Nasal cavity respiratory epithelium epithelial cell of viscerocranial mucosa (primary cell): ENCODE measurements at places on chromosomes 7 and 10. TPM values are rescaled to one million over a fixed set of nuclear protein-coding genes. Genes with fewer than 3 reads are reported as not detected.

PRTFDC1 gene
- 2.1 and 5.3 TPM in 2 replicates for total RNA-seq

IGFBP1 gene
- total RNA-seq, result not detected in 2 replicates

DGKI gene
- under 0.01 and 1.1 TPM in 2 replicates for total RNA-seq

HOXA4 gene
- not detected in 2 replicates for total RNA-seq

SPDYE11 gene
- total RNA-seq, result not detected in 2 replicates

GDF2 gene
- total RNA-seq, result not detected in 2 replicates

JAKMIP3 gene
- 0.07 TPM in 1 of 2 replicates, not detected in the other for total RNA-seq

GDF10 gene
- total RNA-seq, result not detected in 2 replicates

PDLIM1 gene
- 27.0 and 105 TPM in 2 replicates for total RNA-seq

MICU1 gene
- total RNA-seq, result 22.2 and 24.2 TPM in 2 replicates

GOT1 gene
- 75.2 and 77.2 TPM in 2 replicates for total RNA-seq

DAGLB gene
- total RNA-seq, result 26.3 and 27.3 TPM in 2 replicates

CLDN3 gene
- not detected in 2 replicates for total RNA-seq

GBF1 gene
- total RNA-seq, result 15.7 and 39.8 TPM in 2 replicates

ZNF117 gene
- total RNA-seq, result 2.4 and 31.0 TPM in 2 replicates

PTF1A gene
- not detected in 2 replicates for total RNA-seq

BTBD16 gene
- total RNA-seq, result under 0.01 and 0.07 TPM in 2 replicates

CLDN15 gene
- total RNA-seq, result 2.4 and 5.1 TPM in 2 replicates

MLLT10 gene
- 43.1 and 60.5 TPM in 2 replicates for total RNA-seq

MASTL gene
- 10.4 and 11.3 TPM in 2 replicates for total RNA-seq

ASIC3 gene
- total RNA-seq, result 0.28 and 0.34 TPM in 2 replicates

CDHR1 gene
- total RNA-seq, result 0.68 and 2.8 TPM in 2 replicates

TUBAL3 gene
- total RNA-seq, result 0.34 and 0.36 TPM in 2 replicates

HOXA1 gene
- total RNA-seq, result 0.07 and 0.68 TPM in 2 replicates

CHST12 gene
- total RNA-seq, result 0.34 and 6.1 TPM in 2 replicates

CDK14 gene
- 3.1 and 19.5 TPM in 2 replicates for total RNA-seq

SFRP4 gene
- not detected in 2 replicates for total RNA-seq

FAM221A gene
- 2.1 and 4.4 TPM in 2 replicates for total RNA-seq
